ENCODE measurements at places on chromosomes 3 and 15.

GRCh38 chr3:71690341-71690841, 34.8 kb downstream of the EIF4E3 start:
- no peak for DNase-seq

DNA sequence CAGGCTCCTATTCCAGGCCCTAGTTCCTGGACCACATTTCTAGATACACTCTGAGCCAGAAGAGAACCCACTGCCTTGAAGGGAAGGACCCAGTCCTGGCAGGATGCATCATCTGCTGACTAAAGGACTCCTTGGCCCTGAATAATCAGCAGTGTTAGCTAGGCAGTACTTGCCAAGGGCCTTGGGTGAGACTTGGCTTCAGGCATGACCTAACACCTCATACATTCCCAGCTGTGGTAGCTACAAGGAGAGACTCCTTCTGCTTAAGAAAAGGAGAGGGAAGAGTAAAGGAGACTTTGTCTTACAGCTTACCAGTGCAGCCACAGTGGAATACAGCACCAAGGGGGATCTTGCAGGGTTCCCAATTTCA, 26.4 kb downstream of the PEAK1 start:
- no peak for DNase-seq

- no peak for DNase-seq
Measured at GRCh38 chr3:89280301-89280700, 172.9 kb downstream of the EPHA3 start.

DNA sequence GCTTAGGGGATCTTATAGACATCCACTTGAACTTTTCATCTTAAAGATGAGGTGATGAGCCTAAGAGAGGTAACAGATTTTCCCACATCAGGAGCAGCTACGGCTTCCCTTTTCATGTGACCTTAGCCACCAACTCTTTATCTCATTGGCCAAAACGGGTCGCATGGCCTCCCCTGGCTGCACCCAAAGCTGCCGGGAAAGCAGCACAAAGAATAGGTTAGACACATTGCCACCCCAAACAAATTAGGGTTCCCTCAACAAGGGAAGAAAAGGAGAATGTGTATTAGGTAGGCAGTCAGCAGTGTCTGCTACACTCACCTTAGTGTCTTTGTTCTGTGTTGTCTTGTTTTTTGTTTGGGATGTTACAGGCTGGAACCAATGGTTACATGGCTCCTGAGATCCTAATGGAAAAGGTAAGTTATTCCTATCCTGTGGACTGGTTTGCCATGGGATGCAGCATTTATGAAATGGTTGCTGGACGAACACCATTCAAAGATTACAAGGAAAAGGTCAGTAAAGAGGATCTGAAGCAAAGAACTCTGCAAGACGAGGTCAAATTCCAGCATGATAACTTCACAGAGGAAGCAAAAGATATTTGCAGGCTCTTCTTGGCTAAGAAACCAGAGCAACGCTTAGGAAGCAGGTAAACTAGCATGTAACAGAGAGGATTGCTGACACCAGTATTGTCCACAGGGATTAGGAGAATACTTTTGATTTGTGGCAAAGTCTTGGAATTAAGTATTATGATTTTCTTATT, 44.2 kb downstream of the GRK7 start:
- no peak for DNase-seq

DNA sequence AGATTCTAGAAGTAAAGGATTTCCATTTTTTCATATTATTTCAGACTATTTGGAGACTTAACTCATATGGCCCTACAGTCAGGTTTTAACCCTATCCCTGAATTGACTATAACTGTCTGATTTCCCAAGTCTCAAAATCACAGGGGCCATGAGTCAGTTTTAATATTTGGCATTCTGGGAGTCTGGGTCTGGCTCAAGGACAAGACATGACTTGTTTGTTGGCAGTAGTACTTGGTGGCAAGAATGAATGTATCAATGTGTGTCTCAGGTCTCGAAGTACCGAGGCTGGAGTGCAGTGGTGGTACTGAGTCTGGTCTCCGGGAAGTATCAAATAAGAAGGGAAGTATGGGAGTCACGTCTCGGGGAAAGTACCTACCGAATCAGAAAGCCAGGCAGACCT, 10.8 kb downstream of the UMPS start:
- DNase-seq, result no peak

- DNase-seq, result no peak
Measured at GRCh38 chr15:90617668-90618097, 88.0 kb downstream of the CRTC3 start.

- no peak for DNase-seq
Measured at GRCh38 chr15:80437334-80437891, 33.2 kb downstream of the ARNT2 start.

DNA sequence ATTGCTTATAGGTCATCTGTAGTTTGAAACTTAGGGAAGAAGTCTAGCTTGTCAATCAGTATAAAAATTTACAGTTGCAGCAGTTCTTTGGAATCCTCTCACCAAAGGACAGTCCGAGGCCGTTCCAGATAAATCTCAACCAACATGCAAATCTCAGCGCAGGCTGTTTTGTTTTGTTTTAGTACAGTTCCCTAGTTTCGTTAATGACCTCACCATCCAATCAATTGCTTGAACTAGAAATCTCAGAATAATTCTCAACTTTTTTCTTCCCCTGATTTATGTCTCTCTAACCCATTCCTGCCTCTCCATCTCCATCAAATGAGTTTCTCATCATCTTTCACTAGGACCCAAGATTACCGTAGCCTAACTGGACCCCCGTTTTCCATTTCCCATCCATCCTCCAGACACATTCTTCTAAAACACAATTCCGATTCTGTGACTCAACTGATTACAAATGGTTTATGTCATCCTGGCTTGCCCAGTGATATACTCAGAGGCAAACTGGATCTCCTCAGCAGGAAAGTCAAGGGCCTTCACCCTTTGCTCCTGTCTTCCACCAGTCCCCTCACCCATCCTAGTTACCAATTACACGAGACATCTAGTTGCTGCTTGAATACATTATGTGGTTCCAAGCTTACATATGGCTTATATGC, 1.3 kb downstream of the SMCO1 start:
- no peak for DNase-seq

GRCh38 chr15:83652626-83653204, 1.2 kb upstream of the ADAMTSL3 start:
- DNase-seq, result no peak

DNA sequence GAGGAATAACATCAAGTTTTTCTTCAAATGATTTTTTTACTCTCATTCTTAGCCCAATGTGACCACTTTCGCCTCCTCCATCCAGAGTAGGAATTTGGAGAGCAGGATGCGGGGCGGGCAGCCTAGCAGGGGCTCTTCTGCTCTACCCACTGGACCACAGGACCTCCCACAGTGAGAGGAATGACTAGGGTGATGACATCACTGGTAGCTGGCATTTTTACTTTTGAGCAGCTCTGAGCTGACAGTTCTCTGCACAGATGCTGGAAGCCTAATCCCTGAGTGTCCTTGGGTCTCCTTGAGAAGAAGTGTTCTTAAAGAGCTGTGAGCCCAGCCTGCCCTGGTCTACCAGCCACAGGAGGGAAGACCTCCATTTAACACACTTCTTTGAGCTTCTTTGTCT, 1.4 kb upstream of the HCN4 start:
- DNase-seq, result no peak

DNA sequence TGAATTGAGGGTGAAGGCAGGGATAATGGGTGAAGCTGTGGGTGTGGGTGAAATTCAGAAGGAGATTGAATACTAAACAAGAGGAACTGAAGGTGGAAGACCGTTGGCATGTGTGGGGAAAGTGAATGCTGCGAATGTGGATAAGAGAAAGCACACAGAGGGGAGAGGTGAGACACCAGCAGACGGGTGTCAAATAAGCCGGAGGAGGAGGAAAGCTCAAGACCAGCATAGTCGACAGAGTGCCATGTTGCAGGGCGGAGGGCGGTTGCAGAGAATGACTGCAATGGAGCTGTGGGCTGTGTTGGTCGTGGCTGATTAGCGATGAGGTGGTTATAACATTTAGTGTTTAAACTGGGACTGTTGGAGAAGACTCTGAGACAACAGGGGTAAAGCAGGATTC, 16.4 kb upstream of the HCN4 start:
- no peak for DNase-seq

GRCh38 chr3:169400205-169400604, 263.3 kb downstream of the MECOM start:
- no peak for DNase-seq

Data from NCI-H1105 (cell line).